Cardiac muscle cell (in vitro differentiated cells and primary cell): ENCODE measurements at places on chromosomes 11 and 22.

- DNase-seq = no peak
Observed at GRCh38 chr11:126707498-126707897, 293.1 kb downstream of the KIRREL3 start.

DNA sequence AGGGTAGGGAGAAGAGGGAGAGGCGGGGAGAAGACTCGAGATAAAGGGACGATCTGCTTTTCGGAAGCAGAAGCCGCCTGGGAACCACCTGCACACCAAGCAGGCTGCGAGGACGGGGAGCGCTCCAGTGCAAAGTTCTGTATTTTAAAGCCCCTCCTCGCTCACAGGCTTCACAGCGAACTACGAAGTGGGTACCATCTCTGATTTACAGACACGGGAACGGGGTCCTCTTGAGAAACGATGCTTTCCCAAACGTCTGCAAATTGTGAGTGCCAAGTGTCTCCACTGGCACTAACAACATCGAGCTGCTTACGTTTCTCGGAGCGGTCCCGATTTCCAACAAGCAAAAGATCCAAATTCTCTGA, 700 bp upstream of the STX3 start:
- no peak for DNase-seq

GRCh38 chr11:20088397-20089225, 71.7 kb downstream of the DBX1 start:
- peak; percentile 46 for DNase-seq

DNA sequence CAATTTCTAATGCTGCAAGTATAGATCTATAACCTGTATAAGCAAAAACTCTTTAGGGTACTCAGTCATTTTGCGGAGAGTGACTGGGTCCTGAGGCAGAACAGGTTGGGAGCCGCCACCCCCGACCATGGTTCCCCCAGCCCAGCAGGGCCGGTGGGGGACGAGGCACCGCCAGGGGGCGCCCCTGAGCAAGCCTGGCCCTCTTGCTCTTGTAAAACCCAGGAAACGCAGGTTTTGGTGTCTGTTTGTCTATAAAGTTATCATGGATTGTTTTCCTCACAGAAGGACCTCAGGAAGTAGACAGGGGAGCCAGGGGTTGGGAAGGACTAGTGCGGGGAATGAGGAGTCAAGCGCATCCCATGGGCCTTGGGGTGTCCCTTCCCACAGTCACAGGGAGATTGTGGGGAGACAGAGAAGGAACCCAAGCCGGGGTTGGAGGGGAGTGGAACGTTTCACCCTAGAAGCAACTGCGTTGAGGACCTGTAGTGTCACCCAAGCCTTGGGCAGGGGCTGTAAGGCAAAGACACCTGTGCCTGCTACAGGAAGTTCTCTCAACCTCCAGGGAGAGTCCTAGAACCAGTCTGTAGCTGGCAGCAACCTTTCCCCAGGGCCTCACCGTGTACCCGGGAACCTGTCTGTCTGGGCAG, 26.4 kb downstream of the KCTD17 start:
- DNase-seq = peak; percentile 66

DNA sequence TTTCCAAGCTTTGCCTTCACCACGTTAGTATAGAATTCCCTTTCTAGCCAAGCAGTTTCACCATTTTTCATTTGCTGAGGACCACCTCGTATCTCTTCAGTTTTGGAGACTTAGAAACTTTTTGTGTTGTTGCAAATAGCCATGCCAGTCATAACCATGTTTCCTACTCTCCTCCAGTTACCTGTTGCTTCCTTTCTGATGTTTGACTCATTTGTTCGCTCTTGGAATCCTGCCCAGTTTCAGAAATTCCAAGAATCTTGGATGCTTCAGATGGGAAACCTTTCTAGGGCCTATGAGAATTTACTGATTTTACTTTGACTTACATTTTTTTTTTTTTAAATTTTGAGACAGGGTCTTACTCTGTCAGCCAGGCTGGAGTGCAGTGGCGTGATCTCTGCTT, 65.4 kb downstream of the PPP6R3 start:
- DNase-seq = no peak

DNA sequence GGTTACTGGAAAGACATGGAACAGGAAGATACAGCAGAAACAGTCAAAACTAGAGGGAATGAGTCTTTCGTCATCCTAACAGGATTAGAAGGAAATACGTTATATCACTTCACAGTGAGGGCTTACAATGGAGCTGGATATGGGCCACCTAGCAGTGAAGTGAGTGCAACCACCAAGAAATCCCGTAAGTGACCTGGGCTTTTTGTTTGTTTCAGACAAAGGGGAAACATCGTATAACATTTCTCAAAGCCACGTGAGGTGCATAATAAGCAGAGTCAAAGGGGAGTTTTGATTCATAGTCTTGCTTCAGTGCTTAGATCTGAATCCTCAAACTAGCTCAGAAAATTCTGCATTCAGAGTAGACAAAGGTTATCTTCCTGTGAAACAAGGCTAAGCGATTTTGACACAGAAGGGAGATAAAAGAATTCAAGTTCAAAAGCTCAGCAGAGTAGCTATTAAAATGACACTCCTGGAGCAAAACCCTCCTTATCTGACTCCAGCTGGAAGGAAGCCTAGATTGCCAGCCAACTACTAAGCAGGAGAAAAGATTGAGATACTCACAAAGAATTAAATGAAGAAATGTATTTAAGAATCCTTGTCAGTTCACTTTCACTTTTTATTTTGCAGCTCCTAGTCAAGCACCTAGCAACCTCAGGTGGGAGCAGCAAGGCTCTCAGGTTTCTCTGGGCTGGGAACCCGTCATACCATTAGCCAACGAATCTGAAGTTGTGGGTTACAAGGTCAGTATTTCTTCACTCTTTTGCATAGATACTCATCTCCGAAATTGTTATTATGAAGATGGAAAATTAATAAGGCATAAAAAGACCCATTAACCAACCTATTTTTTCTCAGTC, 346.4 kb upstream of the ARHGAP42 start:
- DNase-seq = peak; percentile 34

DNA sequence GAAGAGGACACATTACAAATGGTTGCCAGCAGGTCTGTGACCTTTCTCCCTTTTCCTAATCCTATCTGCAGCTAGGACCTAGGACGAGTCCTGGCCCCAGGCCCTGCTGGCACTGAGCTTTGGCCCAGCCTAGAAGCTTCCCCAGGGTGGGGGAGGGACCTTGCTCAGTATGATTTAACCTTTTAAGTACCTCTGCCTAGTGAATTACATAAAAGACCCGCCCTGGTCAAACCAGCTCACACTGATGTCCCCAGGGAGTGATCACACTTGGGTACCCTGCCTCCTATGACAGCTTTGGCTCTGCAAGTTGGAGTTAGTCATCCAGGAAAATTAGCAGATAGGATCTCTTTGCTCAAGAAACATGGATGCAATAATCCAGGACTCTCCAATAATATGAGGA, 21.9 kb downstream of the ASCC2 start:
- no peak for DNase-seq

GRCh38 chr22:36110306-36110881, 50.2 kb downstream of the APOL3 start:
- DNase-seq = no peak

GRCh38 chr22:20761536-20761935, 12.4 kb upstream of the SERPIND1 start:
- no peak for DNase-seq

DNA sequence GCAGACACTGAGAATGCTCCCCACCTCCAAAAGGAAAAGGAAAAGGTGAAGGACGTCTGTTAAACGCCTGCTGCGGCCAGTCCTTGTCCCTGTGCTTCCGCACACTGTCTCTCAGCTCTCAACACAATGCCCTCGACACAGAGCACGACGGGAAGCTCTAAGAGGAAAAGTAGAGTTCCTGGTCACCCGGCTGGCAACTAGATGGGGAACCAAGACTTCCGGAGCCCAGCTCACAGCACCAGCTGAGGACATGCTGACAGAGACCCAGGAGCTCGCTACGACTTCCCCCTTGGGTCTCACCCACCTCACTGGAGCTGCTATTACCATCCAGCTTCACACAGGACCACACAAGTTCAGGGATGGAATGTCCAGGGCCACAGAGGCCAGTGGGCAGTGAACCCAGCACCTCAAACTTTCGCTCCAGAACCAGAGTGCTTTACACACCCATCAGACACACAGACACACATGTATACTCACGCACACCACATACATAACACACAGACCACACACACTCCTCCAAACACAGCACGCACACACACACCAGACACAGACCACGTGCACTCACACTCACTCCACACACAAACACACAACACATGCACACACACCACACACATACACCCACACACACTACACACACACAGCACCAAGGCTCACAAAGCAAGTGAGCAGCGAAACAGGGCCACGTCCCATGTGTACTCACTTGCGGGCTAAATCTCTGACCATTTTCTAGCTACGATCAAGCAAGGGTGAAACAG, 9.6 kb downstream of the SULT4A1 start:
- DNase-seq = no peak

GRCh38 chr22:31398231-31398630, 1.2 kb upstream of the DRG1 start:
- no peak for DNase-seq

- DNase-seq = no peak
Observed at GRCh38 chr22:48556222-48556621, 1271.5 kb downstream of the BRD1 start.

GRCh38 chr11:47941907-47942558, 38.3 kb upstream of the PTPRJ start:
- DNase-seq = no peak

- DNase-seq = no peak
Observed at GRCh38 chr11:64256300-64256699, 5.0 kb downstream of the PLCB3 start.

GRCh38 chr22:19766511-19767426, 6.2 kb downstream of the TBX1 start:
- peak; percentile 22 for DNase-seq

DNA sequence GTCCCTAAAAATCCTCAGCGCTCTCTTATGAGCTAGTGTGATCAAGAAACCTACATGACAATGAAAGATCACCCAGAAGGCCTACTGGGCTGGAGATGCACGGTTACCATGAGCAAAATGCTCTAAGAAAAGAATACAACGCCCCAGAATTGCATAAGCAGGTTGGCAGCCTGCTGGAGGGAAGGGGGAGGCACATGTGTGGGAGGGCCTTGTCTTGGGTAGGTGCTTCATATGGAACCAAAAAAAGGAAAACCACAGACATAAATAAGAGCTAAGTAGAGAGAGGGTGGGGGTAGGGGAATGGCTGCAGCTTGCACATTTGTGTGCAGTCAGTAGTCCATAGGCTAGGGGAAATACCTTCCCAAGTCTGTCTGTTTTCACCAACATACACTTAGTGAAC, 2.8 kb downstream of the SIAE start:
- no peak for DNase-seq

DNA sequence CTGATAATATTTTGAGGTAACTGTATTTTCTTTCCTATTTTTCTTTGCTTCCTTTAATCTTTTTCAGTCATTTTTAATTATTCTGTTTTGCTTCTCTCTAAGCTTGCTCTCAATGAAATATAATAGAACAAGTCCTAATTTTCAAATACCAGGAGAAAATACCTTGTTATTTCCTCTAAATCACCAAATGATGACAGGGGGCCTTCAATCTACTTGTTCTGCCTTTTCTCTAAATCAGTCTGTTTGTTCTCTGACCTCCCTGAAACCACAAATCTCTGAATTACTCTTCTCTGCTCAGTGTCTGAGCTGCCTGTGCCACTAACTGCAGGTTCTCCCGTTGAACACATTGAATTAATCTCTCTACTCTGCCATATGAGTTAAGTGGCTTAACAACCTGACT, 286.2 kb downstream of the C11orf87 start:
- DNase-seq = no peak

GRCh38 chr22:33932997-33933396, 12.7 kb upstream of the LARGE1 start:
- DNase-seq = no peak

- DNase-seq = peak; percentile 56
Observed at GRCh38 chr11:10693509-10694081, at the start of gene IRAG1. Gene IRAG1 (minus strand): TSS chr11:10693755. CDS start chr11:10693602, 153 bp downstream.

GRCh38 chr11:23314162-23314561, 453.9 kb upstream of the CCDC179 start:
- no peak for DNase-seq

- no peak for DNase-seq
Observed at GRCh38 chr22:36510384-36510783, 3.5 kb upstream of the FOXRED2 start.

- peak; percentile 73 for DNase-seq
Observed at GRCh38 chr11:70158201-70158600, 44.9 kb upstream of the FADD start.

DNA sequence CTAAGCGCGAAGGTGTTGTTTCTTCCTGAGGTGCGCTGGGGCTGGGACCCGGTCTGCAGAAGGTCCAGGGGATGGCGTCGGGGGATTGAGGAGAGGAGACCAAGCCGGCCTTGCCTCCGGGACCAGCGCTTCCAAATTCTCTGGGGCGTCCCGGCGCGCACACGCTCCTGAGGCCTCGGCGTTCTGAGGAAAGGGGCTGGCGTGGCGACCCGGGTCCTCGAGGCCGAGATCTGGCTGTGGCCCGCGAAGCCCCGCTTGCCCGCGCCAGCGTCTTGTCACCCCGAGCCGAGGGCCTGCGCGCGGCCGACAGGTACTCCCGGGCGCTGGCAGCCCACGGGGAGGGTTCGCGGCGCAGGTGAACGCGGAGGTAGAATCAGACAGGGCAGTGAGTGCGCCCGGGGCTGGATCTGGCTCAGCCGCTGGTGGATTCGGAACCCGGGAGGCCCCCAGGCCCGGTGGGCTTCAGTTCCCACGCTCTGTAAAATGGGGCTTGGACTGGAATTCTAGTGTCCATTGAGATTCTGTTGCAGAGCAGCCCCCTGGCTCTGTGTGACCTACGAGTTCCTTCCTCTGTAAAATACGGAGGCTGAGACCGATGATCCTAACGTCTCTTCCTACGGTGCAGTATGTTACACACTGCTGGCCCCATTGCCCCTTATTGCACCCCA, 14.7 kb downstream of the SSH3 start:
- DNase-seq = no peak

DNA sequence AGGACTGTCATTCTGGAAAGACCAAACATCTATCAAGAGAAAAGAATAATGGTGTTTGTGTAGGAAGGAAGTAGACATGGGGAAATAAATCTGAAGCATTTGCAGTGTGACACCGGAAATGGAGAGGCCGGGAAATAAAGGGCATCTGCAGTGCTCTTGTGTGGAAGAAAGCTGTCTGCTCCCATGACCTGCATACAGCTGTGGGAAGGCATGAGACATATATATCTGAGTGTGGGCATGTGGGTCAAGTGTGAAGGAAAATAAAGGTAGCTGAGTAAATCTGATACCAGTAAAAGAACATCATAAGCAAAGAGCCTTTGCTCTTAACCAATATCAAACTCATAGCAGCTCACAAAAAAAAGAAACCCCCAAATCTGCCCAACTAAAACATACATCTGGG, 72.1 kb upstream of the OR5AK2 start:
- DNase-seq = no peak

DNA sequence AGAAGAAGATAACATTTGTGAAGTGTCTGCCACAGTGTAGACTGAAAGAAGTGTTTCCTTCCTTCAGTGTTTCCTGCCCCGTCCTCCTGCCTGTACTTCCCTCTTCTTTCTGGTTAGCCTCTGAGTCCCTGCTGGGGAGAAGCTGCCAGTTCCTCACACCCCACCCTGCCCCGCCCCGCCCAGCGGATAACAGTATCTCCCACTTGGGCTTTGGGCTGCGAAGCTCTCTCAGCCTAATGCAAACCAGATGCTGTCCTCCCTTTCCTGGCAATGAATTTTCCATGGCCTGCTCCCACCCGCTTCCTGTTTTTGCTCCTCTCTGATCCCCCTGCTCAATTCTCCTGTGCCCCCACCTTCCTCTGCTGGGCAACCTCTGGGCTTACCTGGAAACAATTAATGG, 5.2 kb upstream of the RAB3IL1 start:
- peak; percentile 94 for DNase-seq

- DNase-seq = no peak
Observed at GRCh38 chr11:22151649-22152197, 41.2 kb upstream of the ANO5 start.

GRCh38 chr11:30422447-30423278, 99.8 kb downstream of the ARL14EP start:
- no peak for DNase-seq
